ENCODE measurements at places on chromosomes 7 and 10.
A peak's percentile ranks its signal among the peaks of the same experiment; 100 is the strongest.

- DNase-seq = no peak
Measured at GRCh38 chr10:21043044-21043443, 145.9 kb upstream of the NEBL start.

GRCh38 chr7:101705331-101705730 is 76.2 kb upstream of the MYL10 start:
- no peak for DNase-seq

DNA sequence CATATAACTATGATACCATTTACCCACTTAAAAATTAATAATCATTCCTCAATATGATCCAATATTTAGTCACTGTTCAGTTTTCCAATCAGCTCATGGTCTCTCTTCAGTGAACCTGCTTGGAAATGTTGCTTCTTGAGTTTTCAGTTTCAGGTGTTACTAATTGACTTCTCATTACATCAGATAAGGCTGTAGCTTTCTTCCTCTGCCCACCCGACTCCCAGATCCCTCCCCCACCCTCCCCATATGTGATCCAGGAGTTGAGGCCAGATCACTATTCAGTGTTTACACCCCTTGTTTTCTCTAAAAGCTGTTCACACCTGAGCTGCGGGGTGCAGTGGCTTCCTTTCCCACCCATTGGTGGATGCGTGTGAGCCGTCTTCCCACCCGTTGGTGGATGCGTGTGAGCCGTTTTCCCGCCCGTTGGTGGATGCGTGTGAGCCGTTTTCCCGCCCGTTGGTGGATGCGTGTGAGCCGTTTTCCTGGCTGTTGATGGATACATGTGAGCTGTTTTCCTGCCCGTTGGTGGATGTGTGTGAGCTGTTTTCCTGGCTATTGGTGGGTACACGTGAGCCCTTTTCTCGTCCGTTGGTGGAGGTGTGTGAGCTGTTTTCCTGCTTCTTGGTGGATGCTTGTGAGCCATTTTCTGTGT is 3.2 kb upstream of the MTG1 start:
- no peak for DNase-seq

DNA sequence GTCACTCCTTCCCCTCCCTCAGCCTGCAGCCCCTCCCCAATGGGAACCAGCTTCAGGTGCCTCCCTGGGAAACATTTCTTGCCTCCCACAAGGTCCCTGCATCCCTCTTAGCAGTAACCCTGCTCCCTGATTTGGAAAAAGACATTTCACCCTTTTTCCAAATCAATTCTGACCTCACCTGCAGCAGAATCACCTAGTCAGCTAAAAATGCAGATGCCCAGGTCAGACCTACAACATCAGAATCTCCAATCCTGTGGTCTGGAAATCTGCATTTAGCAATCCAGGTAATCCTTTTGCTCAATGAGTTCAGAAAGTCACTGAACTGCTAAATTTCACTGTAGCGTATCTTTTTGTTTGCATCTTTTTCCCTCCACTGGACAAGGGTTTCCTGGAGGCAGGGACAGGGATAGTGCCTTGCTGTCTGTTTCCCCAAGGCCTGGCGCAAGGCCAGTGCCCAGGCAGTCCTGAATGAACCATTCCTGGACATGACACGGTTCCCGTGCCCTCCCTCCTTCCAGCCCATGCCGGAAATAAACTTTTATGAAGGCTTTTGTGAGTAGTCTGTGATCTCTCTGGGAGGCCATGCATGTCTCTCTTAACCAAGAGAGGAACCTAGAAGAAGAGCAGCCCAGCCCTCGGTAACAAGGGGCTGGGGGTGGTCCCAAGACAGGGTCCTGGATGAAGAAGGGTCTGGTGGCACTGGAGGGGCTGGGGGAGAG is 44.0 kb downstream of the COL13A1 start:
- no peak for DNase-seq

- no peak for DNase-seq
Measured at GRCh38 chr10:128473911-128474310, 347.7 kb upstream of the MKI67 start.

DNA sequence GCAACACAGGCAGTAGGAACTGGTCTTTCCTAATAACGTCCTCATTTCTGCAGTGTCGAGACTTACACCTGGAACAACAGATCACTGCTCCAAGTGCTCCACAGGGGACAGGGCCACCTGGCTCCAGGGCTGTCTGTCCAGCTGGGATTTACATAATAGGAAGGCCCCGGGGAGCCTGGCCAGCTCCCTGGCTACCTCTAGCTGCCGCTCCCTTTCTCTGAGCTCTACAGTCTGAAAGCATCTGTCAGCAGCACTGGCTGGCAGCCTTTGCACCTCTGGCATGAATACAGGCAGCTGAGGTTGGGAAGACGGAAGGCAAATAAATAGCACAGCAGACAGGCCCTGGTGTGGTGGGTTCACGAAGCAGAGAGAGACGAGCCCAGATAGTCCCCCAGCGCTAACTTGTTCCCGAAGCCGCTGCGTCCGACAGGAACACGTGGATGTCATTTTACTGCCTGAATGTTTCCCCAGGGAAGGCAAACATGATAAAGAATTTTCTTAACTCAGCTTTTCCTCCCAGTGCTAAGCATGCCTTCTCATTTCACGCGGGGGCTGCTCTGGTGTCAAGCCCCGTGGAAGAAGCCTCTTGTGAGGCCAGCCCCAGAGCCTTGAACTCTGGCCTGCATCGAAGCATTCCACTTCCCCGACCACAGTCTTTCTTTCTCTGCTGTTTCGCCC is 105.4 kb downstream of the ITIH5 start:
- DNase-seq = no peak

DNA sequence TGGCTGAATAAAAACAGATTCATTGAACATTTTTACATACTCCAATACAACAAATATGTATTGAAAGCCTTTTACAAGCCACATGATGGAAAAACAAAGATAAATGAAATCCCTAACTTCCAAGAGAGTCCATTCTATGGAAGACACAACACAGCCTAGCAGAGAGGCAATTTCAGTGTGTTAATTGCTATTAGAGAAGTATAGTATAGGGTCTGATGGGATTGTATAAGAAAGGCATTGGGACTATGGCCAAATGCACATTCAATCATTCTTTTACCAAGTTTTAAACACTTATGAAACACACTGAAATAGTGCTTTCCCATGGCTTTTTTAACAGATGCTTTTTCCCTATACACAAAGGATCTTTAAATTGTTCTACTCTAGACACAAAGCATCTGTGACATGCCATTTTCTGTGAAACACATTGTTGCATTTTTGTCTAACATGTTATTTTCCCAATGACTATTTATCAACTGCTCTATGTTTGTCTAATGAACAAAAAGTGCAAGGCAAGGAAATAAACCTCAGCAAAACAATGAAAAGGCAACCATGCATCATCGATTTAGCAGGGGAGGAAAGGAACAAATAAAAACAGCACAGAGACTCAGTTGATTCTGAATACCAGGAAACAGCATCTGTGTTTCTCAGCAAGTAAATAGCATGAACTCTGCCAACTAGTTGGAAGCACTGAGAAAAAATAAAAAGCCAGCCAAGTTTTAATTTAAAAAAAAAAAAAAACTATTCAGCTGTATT is 42.4 kb upstream of the PHYHIPL start:
- no peak for DNase-seq

DNA sequence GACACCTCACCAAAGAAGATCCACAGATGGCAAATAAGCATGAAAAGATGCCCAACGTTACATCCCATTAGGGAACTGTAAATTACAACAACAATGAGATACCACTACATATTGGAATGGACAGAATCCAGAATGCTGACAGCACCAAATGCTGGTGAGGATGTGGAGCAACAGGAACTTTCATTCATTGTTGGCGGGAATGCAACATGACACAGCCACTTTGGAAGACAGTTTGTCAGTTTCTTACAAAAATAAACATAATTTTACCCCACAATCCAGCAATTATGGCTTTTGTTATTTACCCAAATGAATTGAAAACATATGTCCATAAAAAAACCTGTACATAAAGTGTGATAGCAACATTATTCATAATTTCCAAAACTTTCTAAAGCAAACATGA is 176.8 kb downstream of the C7orf25 start:
- DNase-seq = no peak

- peak; percentile 10 for DNase-seq
Measured at GRCh38 chr10:84375011-84375410, 46.6 kb downstream of the CCSER2 start.

DNA sequence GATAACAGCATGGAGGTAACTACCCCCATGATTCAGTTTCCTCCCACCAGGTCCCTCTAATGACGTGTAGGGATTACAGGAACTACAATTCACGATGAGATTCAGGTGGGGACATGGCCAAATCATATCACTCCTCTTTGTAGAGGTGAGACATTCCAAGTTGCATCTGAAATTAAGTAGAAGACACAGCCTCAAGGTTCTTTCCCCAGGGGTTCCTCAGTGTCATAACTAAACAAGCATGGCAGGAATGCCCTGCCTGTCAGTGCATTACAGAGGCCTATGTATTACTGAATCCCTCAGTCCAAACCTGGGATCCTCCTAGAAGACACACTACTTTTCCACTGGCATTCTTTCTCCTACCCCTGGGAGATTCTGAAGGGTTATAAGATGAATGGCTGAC is 42.6 kb upstream of the WNT16 start:
- DNase-seq = no peak

DNA sequence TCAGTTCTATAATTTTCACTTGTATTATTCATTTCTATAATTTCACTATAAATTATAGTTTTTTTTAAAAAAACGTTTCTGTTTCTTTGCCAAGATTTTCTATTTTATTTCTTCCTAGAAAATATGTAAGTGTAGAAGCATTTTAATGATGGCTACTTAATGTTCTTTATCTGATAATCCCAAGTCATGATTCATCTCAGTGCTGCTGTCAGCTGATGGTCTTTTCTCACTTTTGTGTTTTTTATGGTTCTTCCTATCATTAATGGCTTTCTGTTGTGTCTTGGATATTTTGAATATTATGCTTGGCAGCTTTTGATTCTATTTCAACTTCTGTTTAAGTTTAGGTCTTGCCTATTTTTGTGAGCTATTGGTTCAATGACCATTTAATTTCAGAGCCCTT is 268.6 kb downstream of the BAMBI start:
- no peak for DNase-seq

DNA sequence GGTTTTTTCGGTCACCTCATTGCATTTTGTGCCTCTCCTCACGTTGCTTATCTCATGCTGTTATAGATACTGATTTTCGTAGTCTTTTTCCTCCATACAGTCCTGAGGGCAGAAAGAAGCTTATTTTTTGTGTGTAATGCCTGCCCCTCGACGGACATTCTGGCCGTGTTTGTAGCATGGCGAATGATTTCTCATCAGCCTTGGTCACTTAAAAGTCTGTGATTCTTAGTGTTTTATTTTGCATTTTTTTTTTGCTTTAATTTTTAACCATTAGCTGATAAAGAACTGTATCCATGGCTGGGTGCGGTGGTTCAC is 469 bp upstream of the NOC3L start:
- no peak for DNase-seq

DNA sequence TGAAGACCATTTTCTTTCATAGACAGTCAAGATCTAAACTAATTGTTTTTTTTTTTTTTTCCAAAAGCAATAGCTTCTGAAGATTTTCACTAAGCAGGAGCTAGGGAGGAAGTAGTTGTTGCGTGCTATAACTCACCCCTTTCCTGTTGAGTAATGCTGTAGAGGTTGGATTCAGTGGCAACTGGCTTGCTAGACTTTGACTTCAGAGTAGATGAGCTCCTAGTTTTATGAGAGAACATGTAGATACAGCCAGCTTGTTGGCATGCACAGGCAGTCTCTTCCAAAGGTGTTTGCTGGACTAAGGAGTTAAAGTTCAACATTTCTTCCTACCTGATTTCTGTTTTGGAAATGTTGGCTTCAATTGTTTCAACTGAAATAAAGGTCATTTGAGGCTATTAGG is 66.2 kb upstream of the MXI1 start:
- no peak for DNase-seq

GRCh38 chr7:94877731-94878670 is 29.4 kb upstream of the PPP1R9A start:
- no peak for DNase-seq

DNA sequence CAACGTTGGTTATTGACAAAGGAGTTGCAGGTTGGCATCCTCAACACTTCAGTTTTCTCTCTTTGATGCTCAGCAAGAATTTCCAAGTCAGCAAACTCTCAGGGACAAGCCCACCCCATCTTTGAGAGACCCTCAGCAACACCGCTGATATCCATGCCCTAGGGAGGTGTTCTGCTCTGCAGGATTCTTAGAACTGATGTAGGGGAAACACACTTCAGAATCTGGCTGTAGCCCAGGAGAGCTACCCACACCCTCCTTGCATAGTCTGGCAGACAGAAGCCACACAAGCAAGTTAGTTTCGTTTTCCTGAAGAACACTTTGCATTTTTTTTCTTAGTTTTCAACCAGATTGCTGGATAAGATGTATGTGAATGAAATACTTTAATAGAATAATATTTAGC is 822 bp downstream of the SAMD9L start:
- peak; percentile 9 for DNase-seq

- DNase-seq = no peak
Measured at GRCh38 chr10:9766762-9767161, 1250.9 kb upstream of the CELF2 start.
